Renal cortex interstitium (tissue), 15 donors: ENCODE measurements at places on chromosomes 1 and 21. TPM values are rescaled to one million over a fixed set of nuclear protein-coding genes. Genes with fewer than 3 reads are reported as not detected.

Gene CDC42BPA
- 38.6 TPM for polyA plus RNA-seq

DNA sequence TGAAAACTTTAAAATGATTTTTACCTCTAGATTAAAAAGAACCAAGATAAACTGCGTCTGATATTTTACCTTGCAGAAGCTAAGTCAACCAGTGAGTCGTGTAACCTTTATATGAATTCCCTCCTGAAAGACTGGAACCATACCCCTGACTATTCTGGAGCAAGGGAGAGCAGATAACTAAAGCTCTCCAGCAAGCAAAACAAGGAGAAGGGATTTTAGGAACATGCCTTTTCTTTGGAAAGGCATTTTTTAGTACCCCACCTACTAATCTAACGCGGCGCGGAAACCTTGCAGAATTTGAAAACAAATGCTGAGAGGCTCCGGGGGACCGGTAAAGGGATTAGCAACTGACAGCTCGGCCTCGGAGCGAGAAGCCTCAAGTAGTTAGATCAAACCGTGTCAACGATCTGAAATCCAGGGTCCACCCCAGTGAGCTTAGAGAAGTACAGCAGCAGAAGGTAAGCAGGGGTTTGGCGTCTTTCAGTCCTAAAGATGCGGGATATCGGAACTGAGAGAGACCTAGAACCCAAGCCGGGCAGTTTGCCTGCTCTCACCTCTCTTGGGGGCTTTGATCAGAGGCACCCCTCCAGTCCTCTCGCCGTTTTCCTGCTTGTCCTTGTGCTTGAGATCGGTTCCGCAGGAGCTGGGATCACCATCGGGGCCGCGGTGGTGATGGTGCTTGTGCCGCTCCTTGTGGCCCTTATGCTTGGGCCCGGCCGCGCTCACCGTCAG lies 954 bp downstream of the RSBN1 start:
- DNase-seq: peak; percentile 12

- no peak for DNase-seq
These were observed 89.2 kb downstream of the SLC35F3 start for GRCh38 chr1:233993651-233994050.

DNA sequence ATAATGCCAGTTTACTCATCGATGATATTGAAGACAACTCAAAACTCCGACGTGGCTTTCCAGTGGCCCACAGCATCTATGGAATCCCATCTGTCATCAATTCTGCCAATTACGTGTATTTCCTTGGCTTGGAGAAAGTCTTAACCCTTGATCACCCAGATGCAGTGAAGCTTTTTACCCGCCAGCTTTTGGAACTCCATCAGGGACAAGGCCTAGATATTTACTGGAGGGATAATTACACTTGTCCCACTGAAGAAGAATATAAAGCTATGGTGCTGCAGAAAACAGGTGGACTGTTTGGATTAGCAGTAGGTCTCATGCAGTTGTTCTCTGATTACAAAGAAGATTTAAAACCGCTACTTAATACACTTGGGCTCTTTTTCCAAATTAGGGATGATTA lies 13.7 kb downstream of the GGPS1 start:
- DNase-seq: no peak

Gene KAZN
- 34.6 TPM for polyA plus RNA-seq
